ENCODE measurements at places on chromosomes 3 and 15.
A peak's percentile ranks its signal among the peaks of the same experiment; 100 is the strongest.

GRCh38 chr3:82133070-82133606 lies 371.7 kb upstream of the GBE1 start:
- peak; percentile 14 for DNase-seq

DNA sequence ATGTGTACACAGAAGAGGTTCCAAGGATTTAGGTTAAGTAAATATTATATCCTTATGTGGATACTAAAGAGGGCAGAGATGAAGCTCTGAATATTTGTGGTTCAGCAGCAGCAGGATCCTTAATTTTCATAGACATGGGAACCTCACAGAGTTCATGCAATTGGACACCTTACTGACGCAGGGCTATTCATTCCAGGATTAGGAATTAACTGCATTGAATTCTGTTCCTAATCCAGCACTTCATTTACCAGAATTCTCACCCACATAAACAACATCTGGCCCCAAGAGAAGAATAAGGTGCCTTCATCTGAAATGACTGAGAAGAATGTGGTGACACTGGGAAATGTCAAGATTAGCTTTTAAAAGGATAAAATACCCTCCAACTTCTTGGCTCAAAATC lies 62.4 kb downstream of the ADAMTS9 start:
- DNase-seq = no peak

- no peak for DNase-seq
These were observed 74.9 kb downstream of the RAD18 start for GRCh38 chr3:8888301-8888915.

DNA sequence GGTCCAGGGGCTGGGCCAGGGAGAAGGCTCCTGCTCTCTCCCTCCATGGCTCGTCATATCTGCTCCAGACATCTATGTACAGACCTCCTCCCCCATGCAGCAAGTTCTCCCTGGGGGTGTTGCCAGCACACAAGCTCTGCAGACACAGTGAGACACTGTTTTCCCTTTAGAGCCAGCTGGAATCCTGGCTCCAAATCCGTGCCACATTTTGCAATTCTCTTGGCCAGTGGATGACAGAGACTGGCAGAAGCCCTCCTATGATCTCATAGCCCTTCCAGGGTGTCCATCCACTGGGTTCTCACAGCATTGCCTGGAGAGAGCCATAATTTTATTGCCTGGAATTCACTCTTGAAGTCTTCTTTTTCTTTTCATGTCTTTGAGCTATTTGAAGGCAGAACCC lies 203.9 kb downstream of the TLE3 start:
- no peak for DNase-seq

DNA sequence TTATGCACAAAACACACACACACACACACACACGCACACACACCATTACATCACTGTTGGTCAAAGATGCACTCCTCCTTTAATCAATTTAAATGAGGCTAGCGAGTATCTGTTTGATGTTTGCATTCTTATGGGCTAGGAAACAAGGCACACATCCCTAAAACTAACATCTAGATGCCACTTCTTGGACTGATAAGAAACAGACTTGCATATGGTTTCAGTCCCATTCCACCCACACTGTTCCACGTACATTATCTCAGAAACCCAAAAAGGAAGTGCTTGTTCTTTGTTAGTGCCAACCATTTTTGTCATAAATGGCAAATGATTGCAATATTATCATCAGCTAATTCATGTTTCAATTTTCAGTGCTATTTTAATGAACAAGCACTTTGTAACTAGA lies 69.5 kb downstream of the CCR1 start:
- DNase-seq = no peak

- no peak for DNase-seq
These were observed 38.1 kb downstream of the ST3GAL6 start for GRCh38 chr3:98801043-98801747.

- peak; percentile 19 for DNase-seq
These were observed 67.1 kb downstream of the OXSM start for GRCh38 chr3:25856902-25857518.

- DNase-seq = no peak
These were observed 13.3 kb downstream of the STAC start for GRCh38 chr3:36393563-36393962.

- no peak for DNase-seq
These were observed 72.1 kb downstream of the APBA2 start for GRCh38 chr15:28957606-28958498.

DNA sequence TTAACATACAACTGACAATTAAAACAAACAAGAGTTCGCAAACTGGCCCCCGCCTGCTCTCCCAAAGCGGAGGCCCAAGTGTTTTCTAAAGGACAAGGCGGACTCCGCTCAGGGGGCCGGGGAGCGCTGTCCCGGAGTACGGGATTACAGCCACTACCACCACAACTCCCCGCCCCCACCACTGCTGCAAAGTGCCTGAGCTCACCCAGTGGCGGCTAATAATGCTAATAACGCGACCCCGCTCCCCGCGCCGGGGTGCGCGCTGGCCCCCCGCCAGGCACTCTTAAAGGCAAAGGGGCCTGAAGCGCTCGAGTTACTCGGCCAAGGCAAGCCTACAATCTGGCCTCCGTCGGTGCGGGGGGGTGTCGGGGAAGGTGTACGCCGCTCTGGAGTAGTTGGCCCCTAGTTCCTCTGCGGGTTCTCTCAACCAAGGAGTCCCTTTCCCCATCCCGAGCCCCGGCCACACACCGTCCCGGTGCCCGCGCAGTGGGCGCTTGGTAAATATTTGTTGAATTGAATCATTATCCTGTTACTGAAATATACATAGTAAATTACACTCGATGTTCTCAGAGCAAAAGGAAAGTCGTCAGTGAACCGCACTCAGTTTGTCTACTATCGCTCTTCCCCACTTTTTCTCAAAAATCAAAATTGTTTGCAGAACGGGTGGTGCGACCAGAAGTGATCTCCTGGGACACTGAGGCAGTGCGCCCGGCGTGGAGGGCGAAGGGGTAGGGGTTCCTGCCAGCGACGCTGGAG lies 827 bp downstream of the WNT5A start:
- no peak for DNase-seq

- no peak for DNase-seq
These were observed 229.8 kb upstream of the PLSCR5 start for GRCh38 chr3:146834917-146835316.

- DNase-seq = no peak
These were observed 71.7 kb downstream of the RPLP1 start for GRCh38 chr15:69524296-69524695.

GRCh38 chr3:131723343-131723742 lies 220.6 kb upstream of the MRPL3 start:
- DNase-seq = no peak

GRCh38 chr3:8865697-8866096 lies 96.3 kb upstream of the OXTR start:
- DNase-seq = no peak

GRCh38 chr15:62896969-62897486 lies 145.5 kb upstream of the TPM1 start:
- no peak for DNase-seq

DNA sequence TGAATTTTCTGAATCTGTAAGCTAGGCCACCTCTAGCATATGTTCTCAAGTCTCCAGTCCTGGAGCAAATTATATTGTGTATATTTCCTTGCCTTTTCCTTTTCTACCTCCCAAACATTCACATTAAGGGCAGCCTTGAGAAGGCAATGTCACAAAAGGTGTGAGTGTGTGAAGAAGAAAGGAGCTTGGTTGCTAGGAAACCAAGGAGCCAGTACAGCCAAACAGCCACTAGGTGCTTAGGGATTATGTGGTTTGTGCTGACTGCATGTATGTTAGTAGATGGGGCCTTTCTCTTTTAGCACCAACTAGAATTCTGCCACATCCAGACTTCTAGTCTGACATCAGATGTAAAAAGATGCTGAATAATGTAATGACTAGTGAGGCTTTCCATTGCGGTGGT lies 118.8 kb upstream of the DAZL start:
- DNase-seq = no peak
